ENCODE measurements at places on chromosomes 7 and 10.

- no peak for DNase-seq
Measured at GRCh38 chr10:14439451-14440259, 108.9 kb upstream of the FRMD4A start.

GRCh38 chr10:104120903-104121484 is 977 bp upstream of the SFR1 start:
- peak; percentile 61 for DNase-seq

DNA sequence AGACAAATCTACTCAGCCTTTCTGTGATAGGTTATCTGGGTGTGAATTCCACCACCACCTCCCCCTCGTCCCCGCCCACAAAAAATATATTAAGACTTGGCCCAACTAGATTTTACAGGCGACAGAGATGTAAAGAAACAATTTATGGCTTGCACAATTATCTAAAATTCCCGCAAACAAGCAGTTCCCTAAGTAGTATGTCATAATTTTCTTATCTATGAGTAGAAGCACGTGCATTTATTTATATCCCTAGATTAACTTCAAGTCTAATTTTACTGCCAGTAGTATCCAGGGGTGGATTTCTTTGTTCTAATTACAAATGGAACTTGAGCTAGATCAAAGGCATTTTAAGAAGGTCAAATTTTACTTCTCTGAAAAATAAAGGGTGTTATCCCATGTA is 1.7 kb downstream of the TSPAN12 start:
- no peak for DNase-seq

DNA sequence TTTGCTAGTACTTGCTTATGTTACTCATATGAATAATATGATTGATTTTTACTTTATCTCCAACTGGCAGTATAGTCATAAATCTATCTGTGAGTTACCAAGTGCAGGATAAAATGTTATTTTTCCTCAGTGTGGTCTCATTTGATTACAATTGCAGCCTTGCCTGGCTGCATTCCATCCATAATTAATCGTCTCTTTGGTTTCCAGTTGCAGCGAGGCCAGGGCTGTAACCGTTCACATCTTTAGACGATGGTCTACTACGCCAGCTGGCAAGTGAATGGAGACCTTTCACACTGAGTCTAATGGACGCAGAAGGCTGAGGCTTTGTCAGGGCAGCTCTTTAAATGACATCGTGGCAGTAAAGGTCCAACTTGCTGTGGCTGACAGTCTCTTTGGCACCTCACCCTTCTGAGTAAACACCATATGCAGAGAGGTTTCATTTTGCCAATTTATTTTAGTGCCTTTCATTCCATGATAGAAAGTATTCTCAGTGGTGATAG is 84.0 kb downstream of the ARL4A start:
- DNase-seq, result no peak

GRCh38 chr7:75596727-75597614 is 104.9 kb downstream of the SPDYE5 start:
- DNase-seq, result no peak
